ENCODE measurements at places on chromosomes 2 and 18.

- DNase-seq = no peak
Measured at GRCh38 chr2:239724194-239724849, 300.8 kb downstream of the NDUFA10 start.

- DNase-seq = no peak
Measured at GRCh38 chr2:113242327-113242726, 36.4 kb downstream of the PAX8 start.

GRCh38 chr2:25228848-25229278 is 60.5 kb upstream of the POMC start:
- no peak for DNase-seq

GRCh38 chr2:9279426-9279825 is 72.8 kb downstream of the ASAP2 start:
- DNase-seq = no peak

GRCh38 chr18:3554091-3554601 is 104.2 kb downstream of the TGIF1 start:
- DNase-seq = no peak

Measured in activated T-cell treated with anti-CD3 and anti-CD28 coated beads for 1 hour (primary cell).